Activated CD8-positive, alpha-beta memory T cell treated with anti-CD3 and anti-CD28 coated beads for 1 hour (primary cell): ENCODE measurements at places on chromosomes 1 and 21.

DNA sequence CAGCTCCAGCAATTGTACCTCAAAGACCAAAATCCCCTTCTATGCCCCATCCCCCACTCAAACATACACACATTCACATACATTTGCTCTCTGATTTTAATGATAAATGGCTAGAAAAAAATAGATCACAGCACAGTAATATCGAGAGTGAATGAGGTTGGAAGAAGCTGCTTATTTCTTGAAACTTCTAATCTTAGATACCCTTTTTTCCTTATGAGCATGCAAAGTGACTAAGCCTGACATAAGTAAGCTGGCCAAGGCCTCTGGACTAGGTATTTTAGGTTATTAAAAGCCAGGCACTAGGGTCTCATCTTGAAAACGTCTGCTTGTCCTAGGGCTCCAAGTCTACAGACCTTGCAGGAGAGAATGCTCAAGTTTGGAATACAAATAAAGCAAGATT is 133.6 kb downstream of the TGFBR3 start:
- DNase-seq: no peak

DNA sequence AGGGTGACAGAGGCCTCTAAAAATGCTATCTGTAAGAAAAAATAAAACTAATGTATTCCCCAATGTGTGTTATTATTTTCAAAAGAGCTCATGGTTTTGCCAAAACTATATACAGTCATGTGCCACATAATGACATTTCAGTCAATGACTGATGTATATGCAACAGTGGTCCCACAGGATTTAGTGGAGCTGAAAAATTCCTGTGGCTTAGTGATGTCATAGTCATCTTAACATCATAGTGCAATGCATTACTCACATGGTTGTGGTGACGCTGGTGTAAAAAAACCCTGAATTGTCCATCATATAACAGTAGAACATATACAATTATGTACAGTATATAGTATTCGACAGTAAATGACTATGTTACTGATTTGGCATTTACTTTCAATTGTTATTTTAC is 172.4 kb downstream of the CACNA1E start:
- DNase-seq: no peak

GRCh38 chr1:155064111-155064831 is 731 bp downstream of the EFNA4 start:
- no peak for DNase-seq

DNA sequence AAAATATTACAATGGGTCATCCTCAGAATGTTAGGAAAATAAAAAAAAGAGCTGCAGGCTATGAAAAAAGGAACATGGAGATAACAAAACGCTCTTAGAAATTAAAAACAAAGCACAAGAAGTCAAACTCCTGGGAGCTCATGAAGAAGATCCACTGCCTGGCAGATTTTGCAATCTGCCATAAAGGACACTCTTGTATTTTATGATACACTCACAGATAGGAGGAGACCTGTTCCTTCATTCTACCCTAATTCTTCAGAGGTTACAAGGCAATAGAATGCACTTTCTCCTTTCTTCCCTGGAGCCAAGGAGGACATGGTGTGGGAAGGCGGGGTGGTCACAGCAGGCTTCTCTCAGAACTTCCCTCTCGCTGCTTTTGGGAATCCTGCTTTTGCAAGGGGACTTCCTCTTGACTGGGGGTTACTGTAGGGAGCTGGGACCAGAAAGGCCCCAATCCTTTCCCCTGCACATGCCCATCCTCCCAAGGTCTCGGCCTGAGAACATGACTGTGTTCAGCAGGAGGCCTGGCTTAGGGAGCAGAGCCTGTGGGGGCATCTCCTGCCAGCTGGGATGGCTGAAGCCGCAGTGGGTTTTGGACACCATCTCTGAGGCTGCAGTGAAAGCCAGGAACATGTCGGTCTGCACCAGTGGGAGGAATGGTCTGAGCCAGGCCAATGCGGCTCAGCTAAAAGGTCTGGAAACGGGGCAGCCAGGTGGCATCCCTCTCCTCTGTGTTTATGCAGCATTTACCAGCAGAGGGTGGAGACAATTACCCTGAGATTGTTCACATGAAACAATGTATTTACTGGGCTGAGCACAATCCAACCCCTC is 44.8 kb downstream of the GPR161 start:
- DNase-seq: no peak

GRCh38 chr1:167442142-167442848 is 76.0 kb downstream of the CD247 start:
- DNase-seq: peak; percentile 81

DNA sequence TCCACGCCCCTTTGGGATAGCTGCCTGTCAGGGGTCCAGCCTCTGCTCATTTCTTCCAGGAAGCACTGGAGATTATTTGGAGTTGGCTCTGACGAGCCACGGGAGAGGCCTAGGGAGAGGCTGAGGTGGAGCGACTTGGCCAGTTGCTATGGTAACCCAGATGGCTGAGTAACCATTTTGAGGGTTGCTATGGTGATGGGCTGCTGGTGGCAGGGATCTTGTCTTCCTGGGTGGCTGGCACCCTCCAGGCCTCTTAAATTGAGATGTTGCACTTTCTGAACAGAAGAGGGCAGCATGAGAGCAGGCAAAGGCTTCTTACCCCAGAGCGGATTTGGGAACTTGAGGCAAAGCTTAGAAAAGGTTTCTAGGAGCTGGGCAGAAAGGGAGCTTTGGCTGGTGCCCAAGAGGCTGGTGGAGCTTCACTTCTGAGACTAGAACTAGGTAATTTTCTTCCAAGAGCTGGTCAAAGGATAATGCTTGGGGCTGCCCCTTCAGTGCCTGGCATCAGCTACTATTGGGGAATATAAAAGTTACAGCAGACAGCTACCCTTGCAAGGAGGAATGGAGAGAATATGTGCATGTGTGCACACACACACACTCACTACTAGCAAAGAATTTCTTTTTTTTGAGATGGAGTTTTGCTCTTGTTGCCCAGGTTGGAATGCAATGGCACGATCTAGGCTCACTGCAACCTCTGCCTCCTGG is 72.5 kb downstream of the NDUFS5 start:
- peak; percentile 27 for DNase-seq
